ENCODE measurements at places on chromosomes 13 and 19. TPM values are rescaled to one million over a fixed set of nuclear protein-coding genes. Genes with fewer than 3 reads are reported as not detected.
A peak's percentile ranks its signal among the peaks of the same experiment; 100 is the strongest.

DNA sequence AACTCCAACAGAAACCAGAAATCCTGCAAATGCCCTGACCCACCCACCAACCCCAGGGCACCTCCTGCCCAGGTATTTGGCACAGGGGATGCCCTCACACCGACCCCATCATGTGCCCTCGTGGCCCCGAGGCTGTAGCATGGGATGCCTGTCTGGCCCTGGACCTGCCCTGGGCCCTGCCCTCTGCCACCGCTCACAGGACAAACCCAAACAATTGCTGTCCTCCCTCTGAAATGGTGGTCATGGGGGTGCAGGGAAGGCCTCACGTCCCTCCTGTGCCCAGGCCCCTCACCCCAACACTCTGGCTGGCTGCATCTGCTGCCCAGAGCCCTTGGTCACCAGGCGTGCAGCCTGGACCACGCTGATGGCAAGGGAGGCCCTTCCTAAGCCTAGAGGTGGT, 2.1 kb upstream of the ZNF181 start:
- no peaks in the 10 kb centered on the region for H3K27me3 ChIP-seq
- H3K4me1 ChIP-seq = peaks cover 26% of the 10 kb centered on the region
- no peak overlapping the region for H3K27ac ChIP-seq

DNA sequence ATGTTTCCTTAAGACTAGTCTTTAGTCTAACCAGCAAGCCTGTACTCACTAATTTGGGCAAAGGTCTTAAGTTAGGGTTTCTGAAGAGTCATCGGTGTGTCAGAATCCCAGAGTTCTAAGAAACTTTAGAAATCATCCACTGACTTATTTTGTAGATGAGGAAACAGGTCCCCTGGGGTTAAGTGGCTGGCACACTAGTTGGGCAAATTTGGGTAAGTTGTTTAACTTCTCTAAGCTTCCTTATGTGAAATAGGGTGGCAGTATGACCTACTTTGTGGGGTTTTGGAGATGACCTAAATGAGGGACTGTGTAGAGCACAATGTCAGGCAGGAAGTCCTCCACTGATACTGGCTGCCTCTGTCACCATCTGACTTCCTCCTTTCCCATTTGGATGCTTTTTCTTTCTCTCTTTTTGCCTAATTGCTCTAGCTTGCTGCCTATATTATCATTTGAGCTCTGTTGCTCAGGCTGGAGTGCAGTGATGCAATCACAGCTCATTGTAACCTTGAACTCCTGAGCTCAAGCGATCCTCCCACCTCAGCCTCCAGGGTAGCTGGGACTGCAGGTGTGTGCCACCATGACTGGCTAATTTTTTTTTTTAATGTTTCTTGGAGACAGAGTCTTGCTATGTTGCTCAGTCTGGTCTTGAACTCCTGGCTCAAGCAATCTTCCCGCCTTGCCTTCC, 2.3 kb downstream of the ADGRE3 start:
- H3K4me1 ChIP-seq = peaks cover 10% of the 10 kb centered on the region
- H3K27me3 ChIP-seq = peaks cover 7% of the 10 kb centered on the region
- no peak overlapping the region for H3K4me3 ChIP-seq
- no peaks in the 10 kb centered on the region for H3K36me3 ChIP-seq

Gene SHANK1
- total RNA-seq = not detected

GRCh38 chr13:47426126-47426849, 529.4 kb upstream of the HTR2A start:
- no peak for DNase-seq
- H3K4me3 ChIP-seq = no peak overlapping the region
- H3K4me1 ChIP-seq = no peaks in the 10 kb centered on the region
- no peaks in the 10 kb centered on the region for H3K36me3 ChIP-seq
- H3K27me3 ChIP-seq = no peaks in the 10 kb centered on the region

DNA sequence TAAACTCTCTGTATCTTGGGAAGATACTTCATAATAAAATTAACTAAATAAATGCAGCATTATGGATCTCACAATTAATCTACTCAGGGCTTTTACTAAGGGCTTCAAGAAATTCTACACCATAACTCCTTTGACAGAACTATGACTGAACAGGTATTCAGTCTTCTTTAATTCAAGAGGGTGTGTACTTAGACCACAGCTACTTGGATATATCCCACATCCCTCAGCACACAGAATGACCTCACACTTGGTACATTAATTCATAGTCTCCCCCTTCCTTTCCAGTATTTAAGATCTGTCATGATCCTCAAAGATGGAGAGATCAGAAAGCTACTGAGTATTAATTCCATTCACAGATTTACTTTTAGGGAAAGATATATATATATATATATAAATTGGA, 11.6 kb downstream of the DIAPH3 start:
- no peak overlapping the region for H3K27ac ChIP-seq
- peaks cover 22% of the 10 kb centered on the region for H3K36me3 ChIP-seq
- no peak for DNase-seq
- H3K27me3 ChIP-seq = no peaks in the 10 kb centered on the region

DNA sequence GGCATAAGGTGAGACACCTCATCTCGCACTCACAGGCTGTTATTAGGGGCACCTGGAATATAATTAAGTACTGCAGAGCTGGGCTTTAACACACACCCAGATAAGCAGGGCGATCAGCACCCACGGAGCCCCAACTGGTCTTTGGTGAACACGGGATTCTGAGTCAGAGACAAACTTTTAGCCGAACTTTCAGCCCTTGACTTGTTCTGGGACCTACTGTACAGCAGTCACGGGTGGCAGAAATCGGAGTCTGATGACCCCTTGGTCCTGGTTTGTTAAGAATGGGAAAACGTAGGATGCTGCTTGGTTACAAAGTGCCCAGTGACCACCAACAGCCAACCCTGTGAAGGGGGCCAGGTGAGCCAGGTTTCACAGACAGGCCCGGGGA, 9.0 kb downstream of the SH3GL1 start:
- no peaks in the 10 kb centered on the region for H3K27me3 ChIP-seq
- peaks cover 42% of the 10 kb centered on the region for H3K36me3 ChIP-seq
- no peak overlapping the region for H3K4me3 ChIP-seq
- DNase-seq = no peak
- peaks cover 49% of the 10 kb centered on the region for H3K4me1 ChIP-seq
- H3K27ac ChIP-seq = no peak overlapping the region

DNA sequence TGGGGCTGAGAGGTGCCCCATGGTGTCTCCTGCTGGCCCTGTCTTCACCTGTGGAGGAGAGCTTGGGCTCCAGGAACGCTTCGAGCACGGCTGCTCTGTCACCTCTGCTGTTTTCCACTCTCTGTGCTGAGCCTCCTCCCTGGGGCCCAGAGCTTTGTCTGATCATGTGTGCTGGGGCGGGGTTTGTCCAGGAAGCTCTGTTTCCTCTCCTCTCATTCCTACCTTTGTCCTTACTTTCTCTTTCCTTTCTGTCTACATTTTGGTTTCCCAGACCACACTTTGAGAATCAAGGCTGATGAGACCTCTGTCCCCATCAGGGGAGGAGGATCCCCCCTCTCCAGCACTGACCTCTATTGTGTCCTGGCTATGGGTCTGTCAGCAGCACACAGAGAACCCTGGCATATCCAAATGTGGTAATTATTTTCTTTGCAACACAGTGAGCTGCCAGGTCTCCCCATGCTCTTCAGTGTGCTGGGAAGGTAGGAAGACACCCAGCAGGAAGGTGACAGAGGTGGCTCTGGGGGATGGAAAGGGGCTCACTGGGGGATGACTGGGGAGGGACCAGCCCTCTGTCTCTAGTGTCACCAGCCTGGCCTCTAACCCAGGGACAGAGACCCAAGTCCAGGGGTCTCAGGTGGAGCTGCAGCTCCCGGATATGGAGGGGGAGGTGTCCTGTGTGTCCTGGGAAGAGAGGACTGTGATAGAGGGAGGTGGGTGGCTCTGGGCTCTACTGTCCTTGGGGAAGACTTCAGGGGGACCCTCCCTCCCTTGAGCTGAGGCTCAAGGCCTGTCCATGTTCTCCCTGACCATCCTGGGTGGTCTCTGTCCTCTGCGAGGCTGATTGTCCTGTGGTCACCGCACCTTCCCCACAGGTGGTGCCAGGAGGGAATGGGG, at the start of gene CEACAM1:
Gene CEACAM1 (minus strand): TSS at position 128 of the 894 bp plus-strand sequence. CDS start 107 bp downstream, at position 21.
- H3K27me3 ChIP-seq = peaks cover 4% of the 10 kb centered on the region
- peak within 1 kb of the TSS; percentile 90 for H3K4me3 ChIP-seq
- peak; percentile 78 for DNase-seq
- peaks cover 31% of the 10 kb centered on the region for H3K36me3 ChIP-seq
- H3K27ac ChIP-seq = peak within 1 kb of the TSS; percentile 89

GRCh38 chr19:38893341-38893771, 6.1 kb downstream of the SIRT2 start:
- DNase-seq = no peak
- H3K4me3 ChIP-seq = no peak overlapping the region
- no peak overlapping the region for H3K27ac ChIP-seq
- H3K27me3 ChIP-seq = no peaks in the 10 kb centered on the region

Data from activated CD4-positive, alpha-beta memory T cell treated with anti-CD3 and anti-CD28 coated beads, Interleukin-2, amount 10 ng/mL, durations not matched to agents 7 days and 5 days (primary cell).